Vagina (tissue), 2 donors: ENCODE measurements at places on chromosomes 2 and 18. TPM values are rescaled to one million over a fixed set of nuclear protein-coding genes. Genes with fewer than 3 reads are reported as not detected.

DNA sequence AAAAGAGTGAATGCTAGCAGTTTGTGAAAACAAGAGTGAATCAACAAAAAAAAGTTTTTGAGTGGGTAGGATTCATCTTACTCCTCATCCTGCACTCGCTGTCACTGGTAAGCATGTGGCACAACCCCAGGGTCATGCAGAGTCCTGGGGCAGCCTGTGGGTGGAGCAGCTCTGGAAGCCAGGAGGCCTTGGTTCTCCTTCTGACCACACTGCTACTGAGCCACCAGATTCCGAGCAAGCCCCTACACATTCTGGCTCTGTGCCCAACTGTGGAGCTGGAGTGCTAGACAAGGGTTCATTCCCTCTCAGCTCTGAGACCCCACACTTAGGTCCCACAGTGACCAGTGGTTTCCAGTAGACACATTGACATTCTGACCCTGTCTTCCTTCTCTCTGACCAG lies 670.6 kb downstream of the BCL11A start:
- no peak for DNase-seq

The CGREF1 gene
- total RNA-seq = 2.2 TPM

DNA sequence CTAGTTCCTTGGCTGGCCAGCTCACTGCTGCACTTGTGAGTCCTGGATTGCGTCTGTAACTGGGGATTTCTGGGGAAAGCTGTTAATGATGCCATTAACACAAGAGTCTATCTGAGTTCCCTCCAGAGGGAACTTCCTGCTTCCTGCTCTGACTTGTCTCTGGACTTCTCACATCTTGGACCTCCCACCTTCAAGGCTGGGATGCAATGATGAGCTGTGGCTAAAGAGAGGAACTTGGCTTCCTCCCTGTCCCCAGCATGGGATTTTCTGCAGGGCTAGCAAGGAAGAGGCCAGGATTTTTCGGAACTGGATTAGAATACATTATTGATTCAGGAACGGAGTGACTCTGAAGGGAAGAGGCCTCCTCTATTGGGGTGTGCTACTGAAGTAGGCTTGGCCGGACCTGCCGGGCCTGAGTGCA lies 155.5 kb downstream of the CLIP4 start:
- DNase-seq = no peak

- no peak for DNase-seq
These were observed 34.2 kb downstream of the RAB10 start for GRCh38 chr2:26067980-26068507.

DNA sequence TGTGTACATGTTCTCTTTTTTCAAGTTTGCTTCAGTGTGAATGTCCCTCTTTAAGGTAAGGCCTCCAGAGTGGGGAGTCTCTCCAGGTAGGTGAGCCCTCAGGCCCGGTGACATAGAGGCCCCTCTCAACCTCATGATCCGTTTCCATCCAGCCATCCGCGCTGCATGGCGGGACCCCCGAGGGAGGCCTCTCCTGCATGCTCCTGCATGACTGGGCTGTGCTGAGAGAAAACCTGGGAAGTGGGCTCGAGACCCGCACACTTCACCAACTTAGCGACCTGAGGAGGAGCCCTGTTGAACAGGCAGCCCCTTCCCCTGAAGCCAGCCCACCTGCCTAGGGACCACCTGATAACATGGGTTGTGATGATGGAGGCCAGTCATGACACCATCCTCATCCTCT lies 131.3 kb upstream of the EPAS1 start:
- no peak for DNase-seq

GRCh38 chr2:214264171-214264570 lies 146.7 kb upstream of the VWC2L start:
- no peak for DNase-seq
